Cerebellum (tissue), 4 donors: ENCODE measurements at places on chromosomes 5 and 9.

- no peak for DNase-seq
Observed at GRCh38 chr5:57976506-57976905, 483.4 kb downstream of the PLK2 start.

DNA sequence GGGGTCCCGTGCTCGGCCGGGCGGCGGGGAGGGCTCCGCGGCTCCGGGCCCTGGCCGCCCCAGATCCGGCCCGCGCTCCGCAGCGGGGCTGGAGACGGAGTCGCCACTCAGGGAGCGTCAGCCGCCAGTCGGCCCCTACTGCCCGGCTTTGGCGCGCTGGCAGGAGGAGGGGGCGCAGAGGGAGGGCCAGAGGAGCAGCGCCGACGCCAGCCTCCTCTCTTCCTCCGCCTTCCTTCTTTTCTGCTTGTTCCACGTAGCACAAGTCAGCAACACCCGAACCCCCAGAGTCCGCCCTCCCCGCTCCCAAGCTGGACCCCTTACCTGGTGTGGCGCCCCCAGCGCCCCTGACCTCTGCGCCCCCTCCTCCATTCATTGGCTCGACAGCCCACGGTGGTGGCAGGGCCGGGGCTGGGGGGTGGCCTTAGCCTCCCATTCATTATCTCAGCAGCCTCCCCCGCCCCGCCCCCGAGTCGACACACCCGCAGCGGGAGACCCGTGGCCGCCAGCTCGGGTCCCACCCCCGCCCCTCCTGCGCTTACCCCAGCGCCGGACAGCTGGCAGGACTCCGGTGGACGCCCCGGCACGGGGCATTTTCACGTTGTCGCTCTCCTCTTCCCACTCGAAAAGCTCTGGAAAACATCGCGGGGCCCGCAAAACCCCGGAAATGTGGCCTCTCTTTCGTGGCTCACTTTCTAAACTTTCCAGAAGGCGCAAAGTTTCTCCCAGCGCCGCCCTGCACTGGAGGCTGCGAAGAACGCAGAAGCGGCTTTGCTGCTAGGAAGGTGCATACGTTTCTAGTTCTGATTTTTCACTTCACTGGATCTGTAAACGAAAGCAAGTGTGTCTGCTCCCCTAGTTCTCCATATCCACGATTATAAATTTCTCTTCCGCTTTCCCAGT lies at the start of gene LPAR1:
Gene LPAR1, minus strand, starts transcription at position 140 of the 900 bp plus-strand sequence. CDS start 66,353 bp downstream, outside the sequence.
- no peak for DNase-seq

- DNase-seq: no peak
Observed at GRCh38 chr5:176134529-176135223, 103.5 kb upstream of the SIMC1 start.

DNA sequence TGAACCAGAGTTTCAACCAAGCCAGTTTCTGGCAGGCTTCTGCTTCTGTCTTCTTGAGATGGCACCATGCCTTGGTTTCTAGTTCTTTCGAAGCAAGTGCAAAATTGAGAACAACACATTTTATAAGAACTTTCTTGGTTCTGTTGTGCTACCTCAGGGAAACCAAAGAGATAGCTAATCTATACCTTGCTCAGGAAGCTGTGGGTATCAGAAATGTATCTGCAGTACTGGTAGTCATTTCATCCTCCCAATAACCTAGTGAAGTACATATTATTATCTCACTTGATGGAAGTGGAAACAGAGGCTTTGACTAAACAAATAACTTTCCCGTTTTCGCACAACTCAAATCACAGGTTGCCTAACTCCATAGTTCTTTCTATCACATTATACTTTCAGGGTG lies 246.6 kb downstream of the ENC1 start:
- DNase-seq: no peak

DNA sequence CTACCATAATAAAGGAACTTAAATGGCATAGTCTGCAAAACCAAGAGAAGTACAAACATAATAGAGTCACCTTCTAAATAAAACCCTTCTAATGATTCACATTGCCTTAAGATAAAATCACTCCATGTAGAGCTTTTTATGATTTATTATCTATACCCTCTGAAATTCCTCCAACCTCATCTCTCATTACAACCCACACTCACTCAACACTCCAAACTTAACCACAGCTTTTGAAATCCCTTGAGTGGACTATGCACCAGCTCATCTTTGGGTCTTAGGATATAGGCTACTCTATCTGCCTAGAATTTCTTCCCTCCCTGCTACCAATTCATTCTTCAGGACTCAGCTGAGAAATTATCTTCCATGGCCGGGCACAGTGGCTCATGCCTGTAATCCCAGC lies 122.5 kb downstream of the CETN3 start:
- DNase-seq: no peak

DNA sequence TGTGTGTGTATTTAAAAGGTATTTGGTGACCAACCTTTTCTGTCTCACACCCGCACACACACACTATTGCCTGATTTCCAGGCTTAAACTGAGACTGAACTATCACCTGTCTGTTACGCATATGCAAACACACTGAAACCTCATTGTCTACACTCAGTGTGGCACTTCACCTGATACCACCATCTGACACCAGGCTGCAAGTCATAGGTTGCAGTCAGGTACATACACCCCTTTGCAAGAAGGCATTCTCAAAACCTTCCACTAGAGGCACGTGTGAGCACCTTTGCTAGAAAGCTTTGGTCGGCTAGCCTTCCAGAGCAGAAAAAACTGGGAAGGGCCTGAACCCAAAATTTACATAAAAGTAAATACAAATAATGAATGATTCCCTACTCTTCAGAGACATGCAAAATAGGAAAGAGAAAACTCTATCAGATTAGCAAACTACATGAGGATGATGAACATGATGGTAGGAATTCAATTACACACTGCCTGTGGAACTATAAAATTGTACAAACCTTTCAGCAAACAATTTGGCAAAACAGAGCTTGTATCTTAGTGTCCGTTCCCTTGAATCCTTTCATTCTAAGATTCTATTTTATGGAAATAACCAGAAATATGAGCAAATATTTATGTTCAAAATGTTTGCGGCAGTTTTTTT lies 5.9 kb upstream of the FOXD1 start:
- DNase-seq: peak; percentile 45
